T-helper 2 cell treated with Interferon-gamma antibody and Interleukin-4, amounts not matched to agents 100 ng/mL and 5 ng/mL, for 36 hours (primary cell): ENCODE measurements at places on chromosomes 3 and 15. TPM values are rescaled to one million over a fixed set of nuclear protein-coding genes. Genes with fewer than 3 reads are reported as not detected.

The NEK10 gene
- 1.5 TPM in 2 replicates for total RNA-seq

The AEN gene
- 52.5 and 53.4 TPM in 2 replicates for total RNA-seq

The SIDT1 gene
- 15.5 and 17.6 TPM in 2 replicates for total RNA-seq

The MYO5C gene
- 1.2 and 1.6 TPM in 2 replicates for total RNA-seq

The SCG3 gene
- not detected in 2 replicates for total RNA-seq

The ABCC5 gene
- 17.7 and 19.1 TPM in 2 replicates for total RNA-seq

The ARL14 gene
- total RNA-seq = not detected in 2 replicates

The PLSCR1 gene
- total RNA-seq = 84.2 and 87.2 TPM in 2 replicates

The STXBP5L gene
- not detected in 2 replicates for total RNA-seq

The HRH1 gene
- 0.41 and 0.43 TPM in 2 replicates for total RNA-seq

The GP5 gene
- total RNA-seq = 1.0 and 1.1 TPM in 2 replicates

The EPHA3 gene
- not detected in 2 replicates for total RNA-seq

The TMC3 gene
- not detected in 2 replicates for total RNA-seq

The C15orf40 gene
- total RNA-seq = 25.3 and 30.4 TPM in 2 replicates

The U2SURP gene
- 134 and 144 TPM in 2 replicates for total RNA-seq

The COL8A1 gene
- total RNA-seq = 0.07 TPM in 1 of 2 replicates, not detected in the other

The TMCC1 gene
- total RNA-seq = 16.3 and 16.8 TPM in 2 replicates

The TNFSF10 gene
- total RNA-seq = 129 and 140 TPM in 2 replicates

The RIOX2 gene
- 66.2 and 70.2 TPM in 2 replicates for total RNA-seq

The SERINC4 gene
- total RNA-seq = 0.16 and 0.23 TPM in 2 replicates

The GPR149 gene
- total RNA-seq = not detected in 2 replicates
